ENCODE measurements at places on chromosomes 1 and 21. TPM values are rescaled to one million over a fixed set of nuclear protein-coding genes. Genes with fewer than 3 reads are reported as not detected.

The RGS1 gene
- 3.4 TPM for polyA plus RNA-seq

The OPTC gene
- not detected for polyA plus RNA-seq

The AKR1A1 gene
- polyA plus RNA-seq = 636 TPM

The TIE1 gene
- 11.7 TPM for polyA plus RNA-seq

- no peak overlapping the region for H3K27ac ChIP-seq
- no peaks in the 10 kb centered on the region for H3K4me1 ChIP-seq
- DNase-seq = no peak
- no peaks in the 10 kb centered on the region for H3K27me3 ChIP-seq
Observed at GRCh38 chr1:218444588-218444987, 99.5 kb downstream of the TGFB2 start.

- no peaks in the 10 kb centered on the region for H3K36me3 ChIP-seq
- no peaks in the 10 kb centered on the region for H3K27me3 ChIP-seq
- no peak overlapping the region for H3K27ac ChIP-seq
- DNase-seq = no peak
- no peaks in the 10 kb centered on the region for H3K4me1 ChIP-seq
Observed at GRCh38 chr1:11535761-11536572, 57.0 kb downstream of the DISP3 start.

GRCh38 chr1:82979593-82980236, 1019.2 kb downstream of the TTLL7 start:
- no peak overlapping the region for H3K27ac ChIP-seq
- no peak for DNase-seq
- no peaks in the 10 kb centered on the region for H3K27me3 ChIP-seq
- H3K36me3 ChIP-seq = no peaks in the 10 kb centered on the region

DNA sequence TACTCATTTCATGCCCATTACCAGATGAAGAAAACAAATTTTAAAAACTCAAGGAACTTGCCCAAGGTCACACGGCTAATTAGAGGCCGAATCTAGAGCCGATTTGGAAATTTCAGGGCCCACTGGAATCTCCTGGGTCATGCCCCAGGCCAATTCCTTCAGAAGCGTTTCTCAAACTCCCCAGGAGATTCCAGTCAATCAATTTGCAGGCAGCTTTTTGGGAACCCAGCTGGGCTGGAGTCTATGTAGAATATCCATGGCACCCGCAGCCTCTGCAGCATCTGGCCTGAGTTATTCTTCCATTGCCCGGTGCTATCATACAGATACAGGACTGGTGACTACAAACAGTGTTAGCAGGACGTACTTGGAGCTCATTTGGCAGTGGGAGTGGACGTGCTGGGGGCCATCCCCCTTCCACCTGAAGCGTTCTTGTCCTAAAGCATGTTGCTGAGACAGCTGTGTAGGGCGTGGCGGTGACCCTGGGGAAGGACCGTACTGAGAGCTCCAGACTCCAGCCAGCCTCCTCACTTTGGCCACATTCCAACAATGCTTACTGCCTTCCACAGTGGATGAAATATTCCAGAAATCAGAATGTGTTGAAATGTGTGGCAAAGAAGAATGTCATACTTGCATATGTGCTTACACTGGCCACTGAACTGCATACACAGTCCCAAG, 38.3 kb downstream of the ABCG1 start:
- no peak for DNase-seq
- H3K4me3 ChIP-seq = no peak overlapping the region
- no peaks in the 10 kb centered on the region for H3K4me1 ChIP-seq
- H3K27ac ChIP-seq = no peak overlapping the region
- peaks cover 3% of the 10 kb centered on the region for H3K27me3 ChIP-seq

- H3K4me1 ChIP-seq = peaks cover 2% of the 10 kb centered on the region
- no peak for DNase-seq
- no peaks in the 10 kb centered on the region for H3K36me3 ChIP-seq
Observed at GRCh38 chr1:216710055-216710454, 13.2 kb downstream of the ESRRG start.

- H3K27me3 ChIP-seq = no peaks in the 10 kb centered on the region
- H3K4me1 ChIP-seq = peaks cover 3% of the 10 kb centered on the region
- no peak for DNase-seq
- H3K27ac ChIP-seq = no peak overlapping the region
Observed at GRCh38 chr1:182149411-182149965, 88.0 kb upstream of the ZNF648 start.

DNA sequence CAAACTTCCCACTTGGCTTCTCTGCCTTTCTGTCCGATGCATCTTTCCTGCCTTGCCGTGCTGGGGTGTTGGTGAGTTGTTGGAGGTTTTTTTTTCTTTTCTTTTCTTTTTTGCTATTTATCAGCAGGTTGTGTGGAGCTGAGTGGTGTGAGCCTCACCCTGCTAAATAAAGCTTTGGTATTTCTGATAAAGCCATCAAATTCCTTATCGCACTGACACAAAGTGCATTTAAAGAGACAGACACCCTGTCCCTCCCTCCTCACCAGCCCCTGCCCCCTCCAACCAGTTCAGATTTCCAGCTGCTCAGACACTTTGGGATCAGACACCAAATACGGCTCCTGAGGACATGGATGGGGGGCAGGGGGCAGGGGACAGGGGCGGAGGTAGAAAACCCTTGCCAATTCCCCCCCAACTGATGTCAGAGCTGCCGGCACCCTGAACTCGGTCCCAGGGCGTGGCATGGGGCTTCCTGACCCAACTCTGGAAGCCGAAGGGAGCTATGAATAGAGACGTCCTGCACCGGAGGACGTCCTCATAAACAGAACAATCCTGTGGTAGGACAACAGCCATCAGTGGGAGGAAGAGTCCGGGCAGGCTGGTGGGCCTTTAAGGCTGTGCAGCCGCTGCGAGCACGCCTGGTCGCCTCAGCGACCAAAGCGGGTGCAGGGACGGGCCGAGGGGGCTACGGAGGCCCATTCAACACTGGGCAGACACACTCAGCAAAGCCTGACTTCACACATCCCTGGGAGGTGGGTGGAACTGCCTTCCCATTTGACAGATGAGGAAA, 79.0 kb downstream of the CASZ1 start:
- no peaks in the 10 kb centered on the region for H3K27me3 ChIP-seq
- DNase-seq = no peak
- no peak overlapping the region for H3K27ac ChIP-seq
- no peak overlapping the region for H3K4me3 ChIP-seq
- H3K36me3 ChIP-seq = no peaks in the 10 kb centered on the region

- DNase-seq = no peak
- no peaks in the 10 kb centered on the region for H3K36me3 ChIP-seq
- no peaks in the 10 kb centered on the region for H3K27me3 ChIP-seq
- H3K4me3 ChIP-seq = no peak overlapping the region
Observed at GRCh38 chr21:37767984-37768383, 148.3 kb downstream of the KCNJ6 start.

DNA sequence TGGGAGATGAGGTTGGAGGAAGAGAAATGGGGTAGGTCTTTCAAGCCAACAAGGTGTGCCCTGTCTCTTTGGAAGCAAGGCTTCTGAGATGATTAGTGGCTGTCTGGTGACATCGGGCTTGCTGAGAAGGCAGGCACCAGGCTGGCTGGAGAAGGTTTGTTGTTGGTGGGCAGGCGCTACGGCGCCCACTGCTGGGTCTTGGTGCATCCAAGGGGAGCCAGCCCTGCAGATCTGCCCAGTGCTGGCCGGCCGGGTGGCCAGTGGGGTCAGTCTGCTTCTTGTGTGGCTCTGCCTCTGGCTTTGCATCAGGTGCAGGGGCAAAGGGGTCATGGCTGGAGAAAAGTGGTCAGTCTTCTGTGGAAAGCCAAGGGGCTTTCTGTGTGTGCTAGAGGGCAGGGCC, 126.2 kb downstream of the TLR5 start:
- H3K36me3 ChIP-seq = no peaks in the 10 kb centered on the region
- H3K27ac ChIP-seq = no peak overlapping the region
- no peak overlapping the region for H3K4me3 ChIP-seq
- H3K27me3 ChIP-seq = no peaks in the 10 kb centered on the region
- H3K4me1 ChIP-seq = no peaks in the 10 kb centered on the region

GRCh38 chr1:55578646-55579045, 363.5 kb upstream of the USP24 start:
- H3K27me3 ChIP-seq = no peaks in the 10 kb centered on the region
- H3K36me3 ChIP-seq = no peaks in the 10 kb centered on the region
- DNase-seq = no peak
- no peak overlapping the region for H3K27ac ChIP-seq
- no peak overlapping the region for H3K4me3 ChIP-seq

- H3K36me3 ChIP-seq = no peaks in the 10 kb centered on the region
- no peaks in the 10 kb centered on the region for H3K4me1 ChIP-seq
Observed at GRCh38 chr1:232853994-232854797, 49.0 kb downstream of the MAP10 start.

- no peak for DNase-seq
- H3K4me3 ChIP-seq = no peak overlapping the region
- no peaks in the 10 kb centered on the region for H3K27me3 ChIP-seq
- no peak overlapping the region for H3K27ac ChIP-seq
- peaks cover 6% of the 10 kb centered on the region for H3K36me3 ChIP-seq
Observed at GRCh38 chr1:46278807-46279206, 24.6 kb downstream of the LRRC41 start.

- no peaks in the 10 kb centered on the region for H3K27me3 ChIP-seq
- no peak overlapping the region for H3K4me3 ChIP-seq
- H3K4me1 ChIP-seq = no peaks in the 10 kb centered on the region
- H3K27ac ChIP-seq = no peak overlapping the region
Observed at GRCh38 chr21:21712748-21713520, 714.7 kb downstream of the NCAM2 start.
